ENCODE measurements at places on chromosomes 5 and 9.

GRCh38 chr5:112686675-112687074 lies 51.0 kb upstream of the APC start:
- DNase-seq, result no peak

DNA sequence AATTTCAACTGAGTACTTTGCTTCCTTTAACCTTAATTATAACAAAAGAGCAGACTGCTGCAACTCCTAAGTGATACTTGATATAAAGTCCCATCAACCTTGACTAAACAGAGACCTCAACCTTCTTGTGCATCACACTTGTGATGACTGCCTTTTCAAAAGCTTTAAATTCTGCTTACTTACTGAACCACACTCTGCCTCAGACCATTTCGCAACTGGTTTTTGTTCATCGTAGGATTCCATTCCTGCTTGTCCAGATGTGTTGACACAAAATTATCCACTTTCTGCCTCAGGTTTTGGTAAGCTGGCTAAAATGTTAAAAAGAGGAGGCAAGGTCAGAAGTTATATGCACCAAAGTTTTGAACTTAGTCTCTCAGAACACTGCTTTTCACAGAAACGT lies 3.5 kb downstream of the BOD1 start:
- no peak for DNase-seq

DNA sequence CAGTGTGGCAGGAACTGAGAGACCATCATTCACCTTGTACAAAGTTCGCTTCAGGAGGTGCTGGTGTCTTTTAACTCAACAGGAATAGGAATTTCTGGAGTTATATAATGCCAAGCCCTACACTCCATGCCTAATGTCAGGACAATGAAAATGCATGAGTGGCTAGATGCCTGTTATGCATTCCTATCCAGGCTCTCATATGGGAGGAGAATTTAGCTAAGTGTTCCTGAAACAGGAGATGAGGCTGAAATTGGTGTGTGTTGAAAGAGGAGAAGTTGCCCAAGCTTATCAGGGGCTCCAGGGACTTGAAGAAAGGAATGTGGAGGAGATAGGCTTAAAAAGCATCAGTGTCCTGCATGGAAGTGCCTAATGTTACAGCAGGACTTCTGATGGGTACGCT lies 26.8 kb upstream of the PRUNE2 start:
- no peak for DNase-seq

DNA sequence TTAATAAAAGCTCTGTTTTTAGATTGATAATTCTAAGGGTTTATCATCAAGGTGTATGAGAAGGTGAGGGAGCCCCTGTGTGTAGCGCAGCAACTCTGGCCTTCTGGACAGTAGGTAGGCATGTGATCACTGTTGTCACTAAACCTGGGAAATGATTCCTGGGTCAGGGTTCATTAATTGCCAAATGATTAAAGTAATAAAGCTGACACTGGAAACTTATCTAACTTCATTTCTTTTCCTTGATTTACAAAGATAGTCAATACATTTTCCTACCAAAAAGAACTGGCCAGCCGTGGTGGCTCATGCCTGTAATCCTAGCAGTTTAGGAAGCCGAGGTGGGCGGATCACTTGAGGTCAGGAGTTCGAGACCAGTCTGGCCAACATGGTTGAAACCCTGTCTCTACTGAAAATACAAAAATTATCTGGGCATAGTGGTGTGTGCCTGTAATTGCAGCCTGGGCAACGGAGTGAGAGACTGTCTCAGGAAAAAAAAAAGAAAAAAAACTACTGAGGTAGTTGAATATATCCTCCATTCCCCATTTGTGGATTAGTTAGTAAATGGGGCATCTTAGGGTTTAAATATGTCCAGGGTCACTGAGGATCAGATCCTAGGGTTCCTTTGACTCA lies 2.4 kb downstream of the EHMT1 start:
- DNase-seq, result no peak

GRCh38 chr9:8604201-8604600 lies 804.6 kb upstream of the DMAC1 start:
- no peak for DNase-seq

- no peak for DNase-seq
These were observed 39.3 kb upstream of the KCNIP1 start for GRCh38 chr5:170464280-170465127.

DNA sequence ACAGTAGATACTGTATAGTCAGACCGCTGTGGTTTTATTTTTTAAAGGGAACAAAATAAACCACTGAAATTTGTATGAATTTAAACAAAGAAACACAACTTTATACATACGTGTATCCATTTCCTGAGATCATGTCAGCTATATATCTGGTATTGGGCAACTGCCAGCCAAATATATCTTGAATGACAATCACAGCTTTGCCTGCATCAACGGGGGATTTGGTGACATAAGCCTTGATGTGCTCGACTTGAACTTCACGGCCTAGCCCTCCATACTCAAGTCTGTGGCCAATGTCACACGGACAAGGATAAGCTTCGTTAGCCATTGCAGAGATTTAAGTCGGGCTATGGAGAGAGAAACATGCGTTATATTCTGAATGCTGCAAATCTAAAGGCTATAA lies 17.3 kb downstream of the CMBL start:
- DNase-seq, result no peak

- DNase-seq, result no peak
These were observed 665 bp upstream of the LVRN start for GRCh38 chr5:115961381-115962238.

DNA sequence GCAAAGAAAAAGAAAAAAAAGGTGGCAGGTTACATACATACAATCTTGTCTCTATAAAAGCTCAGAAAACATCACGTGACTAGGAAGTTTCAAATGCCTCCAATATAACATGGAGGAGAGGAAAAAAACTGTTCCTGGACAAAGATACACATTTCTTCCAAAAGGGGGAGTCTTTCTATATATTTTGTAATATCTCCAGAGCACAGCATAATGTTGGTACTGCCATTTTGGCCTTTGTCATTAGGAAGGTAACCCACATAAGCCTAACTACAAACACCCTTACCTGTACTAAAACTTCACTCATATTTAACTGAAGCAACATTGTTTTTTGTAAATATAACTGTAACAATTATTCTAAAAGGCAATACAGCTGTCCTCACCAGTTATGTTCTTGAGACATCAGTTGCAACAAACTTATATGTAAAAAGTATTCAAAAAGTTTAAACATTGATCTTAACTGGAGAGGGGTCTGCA lies 1.2 kb upstream of the BTF3 start:
- no peak for DNase-seq

DNA sequence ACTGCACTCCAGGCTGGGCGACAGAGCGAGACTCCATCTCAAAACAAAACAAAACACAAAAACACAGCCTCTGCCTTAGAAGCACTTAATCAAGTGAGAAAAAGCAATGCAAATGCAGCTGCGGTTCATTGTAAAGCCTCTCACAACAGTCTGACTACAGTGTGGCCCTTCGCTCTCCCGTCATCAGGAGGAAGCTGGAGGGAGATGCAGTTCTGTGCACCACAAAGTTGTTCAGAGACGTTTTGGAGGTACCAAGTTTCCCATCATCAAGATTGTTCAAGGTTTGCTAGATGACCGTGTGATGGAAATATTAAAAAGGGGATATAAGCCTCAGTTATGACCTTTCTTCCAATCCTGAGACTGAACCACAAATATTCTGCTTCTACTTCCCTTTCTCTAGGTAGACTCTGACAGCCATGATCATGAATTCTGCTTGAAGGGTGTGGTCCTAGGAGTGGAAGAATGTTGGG lies 40.9 kb downstream of the SEC61B start:
- no peak for DNase-seq

DNA sequence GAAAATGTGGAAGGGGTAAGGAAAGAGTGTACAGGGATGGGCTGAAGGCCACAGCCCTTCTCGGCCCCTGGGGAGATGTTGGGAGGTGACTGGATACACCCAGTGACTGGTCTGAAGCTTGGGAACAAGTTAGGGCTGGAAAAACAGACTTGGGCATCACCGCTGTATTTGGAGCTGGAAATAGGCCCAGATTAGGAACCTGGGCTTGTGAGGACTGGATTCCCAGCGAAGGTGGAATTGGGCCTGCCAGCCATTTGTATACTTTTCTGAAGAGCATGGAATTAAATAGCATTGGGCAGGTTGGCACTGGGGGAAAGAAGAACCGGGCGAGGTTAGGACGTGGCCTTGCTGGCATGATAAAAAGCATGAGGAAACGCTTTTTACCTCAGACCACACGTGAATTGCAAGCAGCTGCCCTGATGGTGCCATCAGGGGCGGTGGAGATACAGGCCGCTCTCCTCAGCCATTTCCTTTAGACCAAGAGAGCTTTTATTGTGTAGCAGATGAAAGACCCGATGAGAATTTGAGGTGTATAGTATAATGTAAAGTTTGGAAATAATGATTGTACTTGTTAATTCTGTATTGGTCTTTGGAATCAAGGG lies 37.8 kb downstream of the OTULIN start:
- no peak for DNase-seq

GRCh38 chr9:69655065-69655464 lies 17.1 kb downstream of the APBA1 start:
- DNase-seq, result no peak

- DNase-seq, result no peak
These were observed 49.5 kb downstream of the PKD2L2 start for GRCh38 chr5:137938751-137939143.

GRCh38 chr9:78132701-78133058 lies 101.1 kb upstream of the GNAQ start:
- DNase-seq, result peak; percentile 15

DNA sequence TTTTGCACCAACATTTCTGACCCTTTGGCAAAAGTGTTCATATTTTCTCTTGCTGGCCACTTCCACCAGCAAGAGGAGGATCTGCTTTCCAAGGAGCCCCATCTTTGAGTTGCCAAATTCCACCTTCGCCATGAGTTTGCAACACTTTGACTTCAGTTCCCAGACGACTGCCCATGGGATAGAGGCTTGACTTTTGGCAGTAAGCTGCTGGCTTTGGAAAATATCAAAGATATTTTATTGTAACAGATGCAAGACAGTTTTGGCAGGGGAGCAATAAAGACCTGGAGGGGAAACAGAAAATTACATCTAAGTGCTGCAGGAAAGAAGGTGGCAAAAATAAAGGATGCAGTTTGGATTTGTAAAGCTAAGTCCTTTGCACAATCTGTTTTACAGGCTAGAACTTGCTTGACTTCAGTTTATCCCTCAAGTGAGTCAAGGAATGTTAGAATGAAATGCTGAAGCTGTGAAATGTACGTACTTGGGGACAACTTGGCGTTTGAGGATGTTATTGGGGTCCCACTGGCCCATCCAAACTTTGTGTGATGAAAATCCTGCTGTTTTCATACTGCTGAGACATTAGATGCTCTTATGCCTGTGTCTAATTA lies 232.9 kb downstream of the GOLPH3 start:
- no peak for DNase-seq

Measured in CD14-positive monocyte (primary cell).